ENCODE measurements at places on chromosomes 7 and 10.
A peak's percentile ranks its signal among the peaks of the same experiment; 100 is the strongest.

DNA sequence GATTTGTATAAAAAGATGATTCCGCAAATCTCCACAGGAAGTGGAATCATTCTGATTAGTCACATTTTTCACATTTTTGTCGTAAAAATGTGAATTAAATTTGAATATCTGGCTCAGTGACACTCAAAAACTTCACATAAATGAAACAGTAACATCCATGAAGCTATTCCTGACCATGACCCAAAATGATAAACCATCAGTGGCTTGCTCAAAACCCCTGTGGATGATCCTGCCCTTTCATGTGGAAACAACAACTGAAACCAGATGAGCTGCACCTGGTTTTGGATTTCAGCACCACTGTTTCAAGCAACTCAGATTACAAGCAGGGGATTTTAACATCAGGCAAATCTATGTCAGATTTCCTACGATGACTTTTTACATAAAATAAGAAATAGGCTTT is 80.3 kb downstream of the AMPH start:
- DNase-seq = no peak

- no peak for DNase-seq
Observed at GRCh38 chr10:3976718-3977117, 191.7 kb upstream of the KLF6 start.

GRCh38 chr10:24453973-24454372 is 245.0 kb downstream of the KIAA1217 start:
- no peak for DNase-seq

DNA sequence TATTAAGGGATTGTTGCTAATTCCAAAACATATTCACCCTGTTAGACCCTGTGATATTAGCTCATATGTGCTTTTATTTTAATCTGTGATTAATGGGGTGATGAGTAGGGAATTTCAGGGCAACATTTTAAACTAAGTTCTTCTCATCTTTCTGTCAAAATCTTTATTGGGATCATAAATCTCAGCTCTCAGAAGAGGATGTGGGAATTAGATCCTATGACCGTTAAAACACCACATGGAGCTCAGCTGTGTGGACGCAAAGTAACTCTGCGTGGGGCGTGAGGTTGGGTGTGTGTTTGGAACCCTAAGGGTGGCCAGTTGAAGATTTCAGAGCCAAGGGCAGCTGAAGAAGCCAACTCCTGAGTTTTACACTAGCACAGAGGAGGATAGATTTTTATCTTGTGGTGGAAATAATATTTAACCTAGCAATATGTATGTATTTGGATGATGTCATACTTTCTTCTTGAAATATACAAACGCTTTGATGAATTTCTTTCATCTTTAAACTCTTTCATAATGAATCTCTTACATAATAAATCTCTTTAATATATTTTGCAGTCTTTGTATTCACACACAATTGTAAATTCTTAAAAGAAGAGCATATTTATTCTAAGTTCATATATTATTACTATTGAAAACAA is 64.4 kb downstream of the EPDR1 start:
- DNase-seq = no peak

DNA sequence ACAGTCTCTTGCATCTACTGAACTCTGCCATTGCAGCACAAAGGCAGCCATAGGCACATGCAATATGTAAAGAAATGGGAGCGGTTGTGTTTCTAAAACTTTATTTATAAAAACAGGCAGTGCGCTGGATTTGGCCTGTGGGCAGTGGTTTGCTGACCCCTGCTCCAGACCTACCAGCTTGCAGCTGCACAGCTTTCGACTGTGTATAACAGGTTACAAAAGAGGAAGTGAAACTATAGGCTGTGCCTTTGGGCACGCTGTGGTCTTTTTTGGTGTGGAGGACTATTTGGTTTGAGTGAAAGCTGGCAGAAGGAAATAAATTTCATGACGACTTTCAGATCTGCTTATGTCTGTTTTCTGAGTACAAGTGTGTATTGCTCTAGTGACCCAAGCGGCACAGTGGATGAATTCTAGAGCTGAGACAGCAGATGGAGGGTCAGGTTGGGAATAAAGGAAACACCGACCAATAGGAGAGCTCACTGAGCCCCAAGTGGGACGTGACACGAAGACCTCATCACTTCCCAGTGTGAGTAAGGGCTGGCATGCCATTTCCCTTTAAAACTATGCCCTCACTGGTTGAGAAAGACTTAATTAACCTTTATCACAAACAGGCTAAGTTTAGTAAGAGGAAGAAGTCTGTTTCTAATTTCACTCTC is 152.7 kb downstream of the ANK3 start:
- DNase-seq = peak; percentile 59

- DNase-seq = no peak
Observed at GRCh38 chr7:41045556-41046123, 657.2 kb downstream of the INHBA start.

Measured in A673 (cell line).